ENCODE measurements at places on chromosomes 3 and 15.
A peak's percentile ranks its signal among the peaks of the same experiment; 100 is the strongest.

DNA sequence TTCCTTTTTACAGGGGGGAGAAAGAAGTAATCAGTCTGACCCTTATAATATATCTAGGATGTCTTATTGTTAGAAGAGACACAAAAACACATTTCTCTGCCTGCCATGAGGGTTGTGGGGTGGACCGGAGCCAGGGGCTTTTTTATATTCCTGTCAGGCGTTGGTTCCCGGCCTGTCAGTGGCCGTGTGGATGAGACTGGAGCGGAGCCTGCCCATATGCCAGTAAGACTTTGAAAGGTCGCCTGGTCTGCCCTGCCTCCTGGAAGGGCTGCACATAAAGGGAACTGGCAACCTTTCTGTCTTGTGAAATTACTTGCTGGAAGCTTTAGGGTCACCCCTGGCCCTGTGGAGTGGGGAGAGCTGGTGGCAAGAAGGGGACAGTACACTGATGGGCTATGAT, 34.7 kb downstream of the MAP3K13 start:
- no peak for DNase-seq

DNA sequence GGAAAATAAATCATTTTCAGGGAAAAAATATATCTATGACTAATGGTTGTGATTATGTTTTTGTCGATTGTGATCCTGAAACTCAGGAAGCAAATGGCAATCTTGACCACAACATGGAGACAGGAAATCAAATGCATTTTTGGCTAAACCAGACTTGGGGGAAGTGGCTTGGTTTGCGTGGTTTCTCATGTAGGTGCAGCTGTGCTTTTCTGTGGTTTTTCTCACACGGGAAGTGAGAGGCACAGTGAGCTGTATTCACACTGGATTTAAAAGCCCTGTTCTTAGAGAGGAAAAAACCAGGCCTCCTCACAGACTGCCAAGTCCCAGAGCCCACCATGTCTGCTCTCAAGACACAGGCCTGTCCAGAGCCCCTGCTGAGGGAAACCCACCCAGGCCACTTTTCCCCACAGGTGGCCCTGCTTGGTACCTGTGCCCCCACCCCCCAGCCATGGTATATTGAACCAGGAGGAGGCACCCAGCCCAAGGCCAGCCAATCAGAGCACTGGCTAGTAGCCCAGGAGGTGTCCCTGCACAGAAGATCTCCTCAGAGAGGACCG, 46.1 kb downstream of the BTD start:
- peak; percentile 41 for DNase-seq

- DNase-seq, result no peak
Measured at GRCh38 chr15:27692438-27692837, 406.7 kb downstream of the OCA2 start.

DNA sequence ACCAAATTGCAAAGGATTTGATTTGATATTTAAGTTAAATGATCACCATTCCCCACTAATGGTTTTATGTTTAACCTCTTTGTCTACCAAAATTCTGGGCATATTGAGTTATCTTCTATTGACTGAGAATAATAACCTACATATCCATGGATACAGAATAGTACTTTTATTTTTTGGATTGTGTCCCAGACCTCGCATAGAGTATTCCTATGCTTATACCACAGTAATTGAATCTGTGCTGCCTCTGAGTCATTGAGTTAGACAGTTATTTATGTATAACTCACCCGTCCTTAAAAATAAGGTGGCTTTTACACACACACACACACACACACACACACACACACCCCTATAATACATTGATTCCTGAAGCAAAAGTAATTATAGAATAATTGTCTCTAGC, 690.1 kb upstream of the BCHE start:
- no peak for DNase-seq

- peak; percentile 6 for DNase-seq
Measured at GRCh38 chr3:186307594-186308221, 54.3 kb downstream of the DGKG start.

DNA sequence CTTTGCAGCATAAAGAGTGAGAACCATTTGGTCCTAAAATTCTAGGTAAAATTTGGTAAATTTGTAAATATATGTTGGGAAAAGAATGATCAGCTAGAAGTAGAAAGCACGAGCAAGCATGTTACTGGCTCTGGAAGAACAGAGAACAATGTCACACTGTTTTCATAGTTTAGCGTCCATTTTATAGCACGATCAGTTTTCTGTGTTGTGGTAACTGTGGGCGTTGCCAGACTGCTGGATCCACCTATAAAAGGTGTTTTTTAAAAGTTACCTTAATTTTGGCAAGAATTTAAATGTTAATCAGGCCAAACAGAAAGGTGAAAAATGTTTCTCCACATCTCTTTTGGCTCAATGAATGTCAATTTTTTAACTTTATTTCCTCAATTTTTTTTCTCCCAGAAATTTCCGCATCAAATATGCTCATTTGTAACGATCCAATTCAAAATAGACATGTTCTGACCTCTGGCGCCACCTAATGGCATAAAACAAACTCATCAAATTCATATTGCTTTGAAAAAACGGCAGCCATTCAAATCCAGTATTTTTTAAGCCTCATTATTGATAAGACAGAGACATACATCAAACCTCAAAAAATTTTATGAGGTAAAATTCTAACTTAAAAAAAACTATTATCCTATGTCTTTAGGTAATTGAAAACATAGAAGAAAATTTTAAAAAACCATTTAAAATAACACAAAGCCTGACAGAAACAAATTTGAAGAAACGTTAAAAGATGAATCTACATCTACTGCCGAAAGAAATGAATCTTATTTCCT, 5.5 kb upstream of the GP5 start:
- DNase-seq, result no peak

GRCh38 chr3:173933113-173933512, 535.6 kb downstream of the NLGN1 start:
- DNase-seq, result no peak

DNA sequence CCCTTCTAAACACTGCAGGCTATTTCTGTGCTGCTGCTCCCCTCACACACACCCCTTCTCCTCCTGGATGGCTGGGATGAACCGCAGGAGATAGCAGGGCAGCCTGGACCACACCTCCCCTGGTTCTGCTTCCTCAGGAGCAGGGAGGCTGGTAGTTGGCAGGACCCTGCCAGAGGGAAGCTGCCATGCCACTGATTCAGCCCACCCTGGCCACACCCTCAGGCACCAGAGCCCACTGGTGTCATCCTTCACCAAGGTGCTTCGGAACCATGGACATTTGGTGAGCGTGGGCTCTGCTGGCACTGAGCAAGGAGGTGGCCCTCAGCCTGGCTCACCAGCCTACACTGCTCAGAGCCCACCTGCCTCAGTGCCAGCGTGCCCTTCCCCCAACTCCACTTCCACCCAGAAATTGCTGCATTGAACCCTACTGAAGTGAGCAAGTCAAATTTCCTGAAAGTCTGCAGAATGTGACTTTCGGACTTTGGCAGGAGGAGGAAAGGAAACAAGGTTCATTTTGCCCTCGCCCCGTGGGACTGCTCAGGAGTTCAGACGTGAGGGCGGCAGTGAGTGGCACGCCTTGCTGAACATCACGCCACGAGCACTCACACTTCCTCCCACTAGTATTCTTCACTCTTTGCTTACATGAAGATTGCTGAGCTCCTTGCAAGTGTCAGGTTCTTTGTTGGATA, 26.3 kb downstream of the BMF start:
- no peak for DNase-seq

DNA sequence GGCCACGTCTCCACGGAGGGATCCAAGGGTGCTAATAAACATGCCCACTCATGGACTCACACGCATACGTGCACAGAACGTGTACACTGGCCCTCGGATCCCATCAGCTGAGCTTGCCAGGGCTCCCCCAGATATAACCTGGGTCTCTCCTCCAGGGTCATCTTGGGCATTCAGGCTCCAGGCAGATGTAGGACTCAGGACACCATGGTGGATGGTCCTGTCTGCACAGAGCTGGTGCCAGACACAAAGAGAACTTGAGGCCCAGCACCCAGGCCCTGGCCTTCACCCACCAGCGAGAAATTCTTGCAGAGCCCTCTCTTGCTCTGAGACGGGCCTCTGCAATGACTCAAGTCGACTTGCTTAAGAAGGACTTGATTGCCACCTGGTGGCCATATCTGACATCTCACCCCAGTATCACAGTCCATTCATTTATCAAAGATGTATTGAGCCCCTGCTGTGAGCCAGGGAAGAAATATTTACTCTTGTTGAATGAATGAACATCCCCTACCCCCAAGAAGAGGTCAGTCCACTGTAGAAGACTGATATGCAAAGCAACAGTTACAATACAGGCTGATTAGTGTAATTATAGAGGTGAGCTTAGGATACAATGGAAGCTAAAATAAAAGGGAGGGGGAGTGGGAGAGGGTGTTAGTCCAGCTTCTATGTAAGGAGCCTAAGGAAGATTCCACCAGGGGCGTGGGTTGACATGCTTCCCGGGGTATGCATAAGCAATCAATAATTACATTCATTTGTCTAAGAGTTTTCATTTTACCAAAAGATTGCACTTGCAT, 34.2 kb upstream of the VPS8 start:
- peak; percentile 75 for DNase-seq

DNA sequence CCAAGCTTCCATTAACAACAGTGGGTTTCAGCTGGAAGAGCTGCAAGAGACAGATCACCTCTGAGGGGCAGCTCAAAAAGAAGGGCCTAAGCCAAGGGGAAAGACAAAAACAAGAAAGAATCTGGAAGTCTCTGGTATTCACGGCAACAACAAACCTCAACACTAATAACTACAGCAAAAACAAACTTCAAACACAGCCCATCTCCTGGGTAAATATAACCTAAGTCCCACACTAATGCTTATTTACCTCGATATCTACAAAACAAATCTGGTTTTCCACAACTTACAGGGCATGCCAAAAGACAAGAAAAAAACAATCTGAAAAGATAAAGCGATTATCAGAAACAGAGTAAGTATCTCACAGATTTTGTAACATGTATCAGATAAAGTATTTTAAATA, 29.7 kb downstream of the TOP2B start:
- DNase-seq, result no peak

DNA sequence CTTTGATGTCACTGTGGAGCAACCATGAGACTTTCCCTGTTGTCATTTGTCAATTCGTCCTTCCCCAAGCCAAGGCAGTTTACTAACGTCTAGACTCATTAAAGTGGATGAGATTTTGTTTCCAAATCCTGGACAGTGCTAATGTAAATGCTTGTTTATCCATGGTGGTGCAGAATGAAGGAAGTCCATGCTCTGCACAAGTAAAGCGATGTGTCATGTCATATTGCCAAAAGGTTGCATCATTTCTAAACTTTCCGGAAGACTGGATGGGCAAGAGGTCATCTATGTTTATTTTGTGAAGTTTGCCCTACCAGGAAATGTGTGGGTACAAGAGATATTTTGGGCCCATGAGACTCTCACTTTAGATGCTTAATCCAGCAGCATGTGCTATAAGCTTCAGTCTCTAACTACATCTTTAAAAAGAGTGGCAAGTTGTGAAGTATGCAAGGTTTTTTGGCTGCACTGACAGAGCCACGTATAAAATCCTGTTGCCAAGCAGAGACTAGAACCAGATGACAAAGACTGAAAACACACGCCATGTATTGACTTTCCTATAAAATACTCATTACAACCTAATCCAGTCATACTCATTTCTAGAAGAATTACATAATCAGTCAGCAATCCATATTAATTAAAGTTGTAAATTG, 72.1 kb upstream of the FNDC3B start:
- DNase-seq, result no peak

DNA sequence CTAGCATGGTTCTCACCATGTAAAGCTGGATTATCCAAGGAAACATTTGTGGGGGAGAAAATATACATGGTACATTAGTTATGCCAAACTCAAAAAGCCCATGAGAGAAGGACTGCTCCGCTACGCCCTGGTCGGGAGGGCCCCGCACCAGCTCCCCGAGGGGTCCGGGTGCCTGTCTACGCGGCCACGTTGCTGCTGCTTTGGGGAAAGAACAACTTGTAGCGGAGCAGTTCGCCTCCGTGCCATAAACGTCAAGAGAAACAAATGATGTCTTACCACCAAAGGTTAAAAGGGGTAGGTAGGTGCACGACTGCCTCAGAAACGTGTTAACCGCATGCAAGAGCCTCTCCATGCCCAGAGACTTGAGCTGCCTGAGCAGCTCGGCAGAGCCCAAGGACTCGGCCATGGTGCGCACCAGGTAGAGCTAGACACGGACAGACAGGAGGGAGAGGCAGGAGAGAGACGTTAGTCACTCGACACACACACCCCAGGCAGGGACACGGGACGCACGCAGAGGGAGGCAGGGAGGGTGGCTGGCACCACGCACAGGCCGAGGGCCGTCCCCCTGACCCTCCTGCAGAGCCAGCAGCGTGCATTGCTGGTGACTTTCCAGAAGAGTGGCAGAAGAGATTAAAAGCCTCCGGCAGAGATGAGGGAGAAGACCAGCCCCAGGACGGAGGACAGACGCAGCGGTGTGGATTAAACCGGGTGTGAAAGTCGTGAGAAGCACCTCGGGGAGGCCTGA, 63.4 kb downstream of the CYFIP1 start:
- DNase-seq, result no peak

GRCh38 chr3:31295150-31295765, 237.5 kb upstream of the STT3B start:
- no peak for DNase-seq

- peak; percentile 50 for DNase-seq
Measured at GRCh38 chr3:169764312-169764881, 463 bp downstream of the TERC start.

DNA sequence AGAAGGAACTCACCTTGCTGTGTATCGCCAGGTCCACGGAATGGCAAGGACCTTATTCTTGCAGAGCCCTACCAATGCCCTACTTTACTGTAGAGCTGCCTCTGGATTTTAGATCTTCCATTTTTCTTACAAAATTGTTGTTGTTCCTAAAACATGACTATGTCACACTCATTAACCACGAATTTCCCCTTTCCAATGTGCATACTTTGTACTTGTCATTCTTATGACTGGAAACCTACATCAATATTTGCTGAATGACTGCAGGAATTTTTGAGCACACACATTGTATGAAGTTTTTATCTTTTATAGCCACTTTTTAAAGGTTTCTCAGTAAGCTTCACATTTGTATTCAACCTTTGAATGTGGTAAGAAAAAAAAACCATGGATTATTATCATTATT, 35.9 kb upstream of the CMSS1 start:
- DNase-seq, result no peak

GRCh38 chr15:52417521-52417920, 111.2 kb downstream of the MYO5A start:
- no peak for DNase-seq

GRCh38 chr3:123616593-123616992, 31.7 kb upstream of the HACD2 start:
- no peak for DNase-seq

DNA sequence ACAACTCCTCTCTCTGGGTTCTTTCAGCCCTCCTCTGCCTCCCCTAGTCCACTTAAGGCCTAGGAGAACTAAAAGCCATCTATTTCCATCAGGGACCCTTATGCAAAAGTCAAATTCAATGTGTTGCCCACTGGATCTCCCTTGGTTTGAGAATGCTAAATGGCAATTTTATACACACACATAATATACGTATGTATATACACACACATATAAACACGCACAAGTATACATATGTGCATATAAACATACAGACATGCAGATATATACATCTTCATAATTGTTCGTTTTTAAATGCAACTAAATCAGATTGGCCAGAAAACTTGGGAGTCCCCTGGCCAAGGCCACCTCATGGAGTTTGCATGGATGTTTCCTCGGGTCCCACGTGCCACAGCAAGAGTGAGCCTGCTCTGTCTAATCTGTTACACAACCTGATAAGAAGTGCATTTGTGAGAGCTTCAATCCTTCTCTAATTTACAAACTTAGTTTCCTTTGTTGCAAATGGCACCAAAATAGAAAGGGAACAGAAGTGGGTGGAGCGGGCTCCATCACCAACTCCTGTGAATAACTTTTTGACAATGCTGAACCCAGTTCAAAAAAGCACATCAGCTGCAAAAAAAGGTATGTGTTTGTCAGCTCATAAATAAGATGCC, 84.2 kb downstream of the FOXP1 start:
- no peak for DNase-seq

GRCh38 chr3:63673111-63673510, 20.6 kb downstream of the SNTN start:
- no peak for DNase-seq
